ENCODE measurements at places on chromosomes 7 and 10.

DNA sequence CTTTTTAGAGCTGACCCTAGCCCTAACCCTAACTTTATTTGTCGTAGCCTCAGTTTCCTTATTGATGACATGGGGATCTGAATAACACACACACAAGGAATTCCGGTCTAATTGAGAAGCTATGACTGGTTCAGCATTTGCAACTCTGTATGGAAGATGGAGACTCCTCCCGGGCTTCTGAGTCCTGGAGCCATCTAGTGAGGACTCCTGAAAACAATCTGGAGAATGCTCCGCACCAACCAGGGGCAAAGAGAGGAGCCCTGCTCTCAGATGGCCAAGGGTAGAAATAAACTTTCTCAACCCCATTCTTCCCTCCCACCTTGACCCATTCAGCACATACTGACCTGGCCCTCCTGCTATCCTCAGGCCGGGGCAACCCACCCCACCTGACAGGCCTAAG, 26.4 kb downstream of the MBL2 start:
- DNase-seq: no peak

DNA sequence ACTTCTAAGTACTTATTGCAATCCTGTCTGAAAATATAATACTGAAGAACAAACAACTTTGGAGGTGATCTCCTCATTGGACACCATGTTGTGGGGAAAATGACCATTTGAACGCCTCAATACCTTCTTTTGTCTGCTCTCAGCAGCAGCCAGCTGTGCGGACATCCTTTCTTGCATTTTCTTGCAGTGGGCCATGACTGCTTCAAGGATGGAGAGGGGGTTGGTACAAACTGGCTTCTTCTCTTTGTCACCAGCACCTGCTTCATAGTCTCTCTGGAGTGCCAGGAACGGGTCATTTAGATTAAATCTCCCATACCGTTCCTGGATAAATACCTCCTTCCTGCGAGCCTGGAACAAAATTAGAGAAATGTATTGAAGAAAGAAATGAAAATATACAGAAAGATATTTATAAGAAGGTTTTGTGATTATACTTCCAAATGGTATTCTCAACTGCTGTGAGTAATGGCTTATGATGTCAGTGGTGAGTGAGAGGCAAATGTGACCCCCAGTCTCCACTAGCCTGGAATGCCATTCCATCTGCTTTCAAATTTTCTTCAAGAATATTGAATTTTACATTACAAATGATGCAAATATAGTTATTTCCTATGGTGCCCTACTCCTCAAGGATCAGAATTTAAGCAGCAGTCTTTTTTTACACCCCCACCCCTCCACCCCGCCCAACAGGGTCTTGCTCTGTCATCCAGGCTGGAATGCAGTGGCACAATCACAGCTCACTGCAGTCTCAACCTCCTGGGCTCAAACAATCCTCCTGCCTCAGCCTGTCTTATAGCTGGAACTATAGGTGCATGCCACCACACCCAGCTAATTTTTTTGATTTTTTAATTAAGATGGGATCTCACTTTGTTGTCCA, 62.4 kb downstream of the CTTNBP2 start:
- DNase-seq: no peak

DNA sequence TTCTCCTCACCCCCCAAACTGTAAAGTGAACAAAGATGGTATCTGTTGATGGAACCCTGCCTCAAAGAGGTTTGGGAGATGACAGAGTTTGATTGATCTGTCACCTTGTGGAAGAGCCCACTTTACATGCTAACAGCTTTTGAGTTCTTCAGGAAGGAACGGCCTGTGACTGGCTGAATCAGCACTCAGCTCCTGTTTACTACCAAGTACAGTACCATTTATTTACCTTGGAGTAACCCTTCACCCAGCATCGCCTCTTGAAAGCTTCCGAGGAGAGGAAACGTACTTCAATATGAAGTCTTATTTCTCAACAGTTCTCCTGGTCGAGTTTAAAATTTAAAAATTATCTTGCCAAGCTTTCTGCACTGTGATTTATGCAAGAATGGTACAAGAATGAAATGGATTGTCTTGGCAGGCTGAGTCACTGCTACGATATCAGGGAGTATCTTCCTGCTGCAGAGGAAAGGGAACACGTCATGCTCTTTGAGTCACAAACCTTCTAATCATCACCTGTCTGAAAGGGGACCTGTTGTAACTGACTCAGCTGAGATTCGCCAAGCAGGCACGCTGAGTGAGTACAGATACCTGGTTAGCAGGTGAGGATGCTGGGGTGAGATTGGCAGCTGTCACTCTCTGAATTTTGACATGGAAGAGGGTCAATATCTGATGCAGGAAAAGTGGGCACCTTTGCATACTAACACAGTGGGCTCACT, 30.1 kb downstream of the KLF6 start:
- DNase-seq: peak; percentile 74

DNA sequence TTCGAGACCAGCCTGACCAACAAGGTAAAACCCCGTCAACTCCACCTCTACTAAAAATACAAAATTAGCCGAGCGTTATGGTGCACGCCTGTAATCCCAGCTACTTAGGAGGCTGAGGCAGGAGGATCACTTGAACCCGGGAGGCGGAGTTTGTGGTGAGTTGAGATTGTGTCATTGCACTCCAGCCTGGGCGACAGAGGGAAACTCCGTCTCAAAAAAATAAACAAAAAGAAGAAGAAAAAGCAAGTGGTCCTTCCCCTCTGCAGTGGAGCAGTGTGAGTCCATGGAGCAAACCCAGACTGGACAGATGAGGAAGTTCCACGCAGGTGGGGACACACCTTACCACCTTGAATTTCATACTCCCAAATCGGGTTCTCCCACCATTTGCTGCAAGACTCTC, 13.1 kb upstream of the SERPINE1 start:
- no peak for DNase-seq

- DNase-seq: no peak
Observed at GRCh38 chr10:123143162-123143824, 4.6 kb upstream of the HMX2 start.

DNA sequence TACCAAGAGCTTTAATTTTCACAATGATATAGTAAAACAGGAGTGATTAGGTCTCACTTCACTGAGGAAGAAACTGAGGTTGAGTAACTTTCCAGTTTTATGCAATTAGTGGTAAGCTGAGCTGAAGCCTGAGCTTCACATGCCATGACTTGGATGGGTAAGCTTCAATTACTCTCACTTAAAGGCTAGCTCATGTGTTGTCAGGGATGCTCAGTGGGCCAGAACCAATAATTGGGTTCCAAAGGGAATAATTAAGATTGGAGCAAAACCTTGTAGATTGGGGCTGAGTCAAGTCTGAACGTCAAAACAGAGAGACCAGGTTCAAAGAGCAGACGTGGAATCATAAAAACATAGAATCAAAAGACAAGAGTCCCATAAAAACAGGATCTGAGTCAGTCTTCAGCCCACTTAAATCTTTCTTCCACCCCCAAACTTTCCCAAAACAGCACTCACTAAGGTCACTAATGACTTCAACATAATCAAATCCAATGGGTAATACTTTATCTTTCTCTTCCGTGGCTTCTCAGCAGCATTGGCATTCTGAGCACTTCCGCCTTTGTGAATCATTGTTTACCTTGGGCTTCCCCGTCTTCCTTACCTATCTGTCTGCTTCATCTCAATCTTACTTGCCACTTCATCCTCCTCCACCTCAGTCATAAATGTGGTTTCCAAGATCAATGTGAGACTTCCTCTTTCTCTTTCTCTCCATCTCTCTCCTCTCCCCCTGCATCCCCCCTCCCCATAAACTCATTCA, 23.0 kb upstream of the EGFR start:
- peak; percentile 22 for DNase-seq

DNA sequence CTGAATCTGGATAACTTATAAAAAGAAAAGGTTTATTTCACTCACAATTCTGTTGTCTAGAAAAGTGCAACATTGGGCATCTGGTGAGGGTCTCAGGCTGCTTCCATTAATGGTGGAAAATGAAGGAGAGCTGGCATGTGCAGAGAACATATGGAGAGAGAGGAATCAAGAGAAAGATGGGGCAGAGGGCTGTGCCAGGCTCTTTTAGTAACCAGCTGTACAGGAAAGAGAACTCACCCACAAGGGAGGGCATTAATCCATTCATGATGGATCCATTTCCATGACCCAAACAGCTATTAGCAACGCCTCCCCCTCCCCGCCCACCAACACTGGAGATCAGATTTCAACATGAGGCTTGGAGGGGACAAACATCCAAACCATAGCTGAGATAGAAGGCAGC, 61.7 kb upstream of the LYZL1 start:
- no peak for DNase-seq

DNA sequence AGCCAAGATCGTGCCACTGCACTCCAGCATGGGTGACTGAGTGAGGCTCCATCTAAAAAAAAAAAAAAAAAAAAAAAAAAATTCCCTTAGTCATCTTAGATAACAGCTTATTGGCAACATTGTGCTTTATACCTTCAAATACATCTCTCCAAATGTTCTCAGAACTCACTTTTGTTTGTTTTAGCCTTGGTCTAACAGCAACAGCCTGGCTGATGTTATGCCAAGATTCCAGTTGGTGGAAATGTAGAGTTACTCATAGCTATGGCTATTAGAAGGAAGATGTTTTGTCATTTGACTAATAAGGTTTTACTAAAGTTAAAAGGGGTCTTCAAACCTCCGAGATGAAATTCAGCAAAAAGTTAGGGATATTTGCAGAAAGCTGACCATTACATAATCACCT, 481.4 kb downstream of the NEBL start:
- DNase-seq: no peak

GRCh38 chr10:11863353-11864109, 40.4 kb downstream of the PROSER2 start:
- peak; percentile 48 for DNase-seq

DNA sequence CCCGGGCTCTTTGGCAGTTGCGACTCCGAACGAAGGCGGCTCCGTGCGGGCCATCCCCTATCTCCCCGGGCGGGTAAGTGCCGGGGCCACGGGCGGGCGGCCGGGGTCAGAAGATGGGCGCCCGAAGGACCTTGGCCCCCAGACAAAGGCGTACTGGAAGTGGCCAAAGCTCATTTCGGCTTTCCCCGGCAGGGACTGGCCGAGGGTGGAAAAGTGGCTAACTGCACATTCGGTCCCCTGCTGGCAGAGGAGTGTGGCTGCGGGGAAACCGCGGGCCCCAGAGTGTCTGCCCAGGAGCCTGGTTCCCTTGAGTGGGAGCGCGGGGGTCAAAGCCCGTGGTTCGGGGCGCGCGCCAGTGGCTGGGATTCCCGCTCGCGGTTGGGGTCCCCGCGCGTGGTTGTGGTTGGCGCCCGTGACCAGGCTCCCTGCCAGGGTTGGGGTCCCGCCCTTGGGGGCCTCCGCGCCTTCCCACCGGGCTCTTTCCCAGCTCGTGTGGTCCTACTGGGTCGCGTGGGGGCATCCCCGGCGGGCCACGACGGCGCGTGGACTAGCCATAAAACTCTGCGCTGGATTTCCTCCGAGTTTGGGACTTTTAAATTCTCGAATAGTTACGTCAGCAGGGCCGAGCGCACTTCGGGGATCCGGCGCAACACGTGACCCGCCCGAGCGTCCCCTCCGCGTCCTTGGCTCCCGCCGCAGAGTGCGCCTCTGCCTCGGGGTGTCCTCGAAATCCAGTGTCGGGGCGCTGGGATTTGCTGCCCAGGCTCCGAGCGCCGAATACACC, 124.4 kb downstream of the TACC2 start:
- DNase-seq: no peak

DNA sequence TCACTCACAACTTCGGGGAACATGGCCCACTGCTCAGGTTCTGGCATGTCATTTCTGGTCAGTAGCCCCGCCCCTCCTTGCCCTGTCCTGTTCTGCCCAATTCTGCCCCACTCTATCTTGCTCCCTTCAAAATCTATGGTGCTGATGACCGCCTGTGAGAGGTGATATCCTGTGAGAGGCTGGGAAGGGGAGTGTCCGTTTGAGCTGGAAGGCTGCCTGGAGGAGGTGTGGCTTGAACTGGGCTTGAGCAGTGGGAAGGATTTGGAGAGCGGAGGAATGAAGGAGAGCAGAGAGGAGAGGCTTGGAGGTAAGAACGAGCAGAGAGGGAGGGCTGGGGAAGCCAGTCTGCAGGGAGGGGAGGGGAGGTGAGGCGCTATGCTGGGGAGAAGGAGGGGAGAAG, 145.3 kb downstream of the RPS24 start:
- DNase-seq: no peak

DNA sequence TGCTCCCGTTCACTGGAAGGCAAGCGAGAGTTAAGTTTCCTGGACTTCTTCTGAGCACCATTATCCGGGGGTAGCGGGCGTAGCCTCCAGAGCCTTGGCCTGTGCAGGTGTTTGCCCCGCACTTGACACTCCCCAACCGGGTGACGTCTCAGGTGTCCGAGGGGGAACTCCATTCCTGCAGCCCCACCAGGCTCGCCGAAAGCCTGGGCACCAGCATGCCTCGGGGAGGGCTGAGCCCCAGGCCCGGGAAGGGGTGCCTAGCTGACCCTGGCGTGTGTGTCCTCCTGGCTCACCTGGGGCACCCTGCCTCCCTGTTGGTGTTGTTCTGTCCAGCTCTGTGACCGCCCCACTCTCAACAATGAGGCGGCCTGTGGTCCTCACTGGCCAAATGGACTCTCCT, 109.4 kb upstream of the GPR26 start:
- no peak for DNase-seq

DNA sequence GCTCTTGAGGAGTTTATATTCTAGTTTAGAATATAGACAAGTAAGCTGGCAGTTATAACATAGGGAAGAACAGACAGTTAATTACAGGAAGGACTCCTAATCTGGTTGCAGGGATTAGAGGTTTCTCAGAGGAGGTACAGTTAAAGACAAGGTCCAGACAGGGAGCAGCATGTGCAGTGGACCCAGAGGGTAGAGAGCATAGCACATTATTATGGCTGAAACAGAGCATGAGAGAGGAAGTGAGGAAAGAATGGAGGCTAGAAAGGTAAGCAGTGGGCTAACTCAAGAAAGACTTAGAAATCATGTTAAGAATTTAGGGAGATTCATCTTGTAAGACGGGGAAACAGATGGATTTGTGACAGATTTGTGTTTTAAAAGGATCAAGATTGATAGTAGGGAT, 9.7 kb downstream of the MIOS start:
- no peak for DNase-seq

GRCh38 chr10:43899224-43899959, 250.7 kb upstream of the ZNF32 start:
- DNase-seq: no peak

DNA sequence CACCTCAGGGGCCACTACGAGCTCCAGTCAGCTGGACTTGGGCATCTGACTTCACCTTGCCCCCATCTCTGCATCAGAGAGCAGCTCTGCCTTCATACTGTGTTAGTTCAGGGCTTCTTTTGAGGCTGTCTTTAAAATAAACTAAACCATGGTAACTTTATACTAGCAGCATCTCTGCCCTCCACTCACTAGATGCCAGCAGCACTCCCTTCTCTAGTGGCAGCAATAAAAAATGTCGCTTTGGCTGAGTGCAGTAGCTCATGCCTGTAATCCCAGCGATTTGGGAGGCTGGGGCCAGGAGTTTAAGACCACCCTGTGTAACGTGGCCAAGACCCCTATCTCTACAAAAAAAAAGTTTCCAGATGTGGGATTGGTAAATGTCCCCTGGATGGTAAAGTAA, 584.4 kb downstream of the INHBA start:
- no peak for DNase-seq

All from CD4-positive, alpha-beta T cell treated with Interleukin-2 at 100 ng/mL for 4 hours (primary cell).